ENCODE measurements at places on chromosomes 11 and 22.

DNA sequence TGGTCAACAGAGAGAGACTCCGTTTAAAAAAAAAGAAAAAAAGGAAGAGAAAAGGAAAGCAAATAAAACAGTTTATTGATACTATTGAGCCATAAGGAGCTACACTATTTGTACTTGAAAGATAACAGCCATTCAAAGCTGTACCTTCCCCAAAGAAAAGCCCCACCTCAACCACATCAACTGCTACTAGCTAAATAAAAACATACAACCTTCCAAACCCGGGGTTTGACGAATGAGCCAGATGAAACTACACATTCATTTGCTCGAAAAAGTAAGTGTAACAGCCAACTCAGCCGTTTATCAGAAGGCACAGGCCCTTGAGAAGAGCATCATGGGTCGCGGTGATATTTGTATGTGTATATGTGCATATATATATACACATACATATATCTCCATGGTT, 78.4 kb downstream of the SIK3 start:
- no peak for DNase-seq

- peak; percentile 2 for DNase-seq
Measured at GRCh38 chr11:110428956-110429730, 605 bp upstream of the FDX1 start.

GRCh38 chr11:109853156-109853776, 239.9 kb upstream of the ZC3H12C start:
- DNase-seq = peak; percentile 58

- no peak for DNase-seq
Measured at GRCh38 chr11:107179829-107180228, 161.6 kb upstream of the GUCY1A2 start.

DNA sequence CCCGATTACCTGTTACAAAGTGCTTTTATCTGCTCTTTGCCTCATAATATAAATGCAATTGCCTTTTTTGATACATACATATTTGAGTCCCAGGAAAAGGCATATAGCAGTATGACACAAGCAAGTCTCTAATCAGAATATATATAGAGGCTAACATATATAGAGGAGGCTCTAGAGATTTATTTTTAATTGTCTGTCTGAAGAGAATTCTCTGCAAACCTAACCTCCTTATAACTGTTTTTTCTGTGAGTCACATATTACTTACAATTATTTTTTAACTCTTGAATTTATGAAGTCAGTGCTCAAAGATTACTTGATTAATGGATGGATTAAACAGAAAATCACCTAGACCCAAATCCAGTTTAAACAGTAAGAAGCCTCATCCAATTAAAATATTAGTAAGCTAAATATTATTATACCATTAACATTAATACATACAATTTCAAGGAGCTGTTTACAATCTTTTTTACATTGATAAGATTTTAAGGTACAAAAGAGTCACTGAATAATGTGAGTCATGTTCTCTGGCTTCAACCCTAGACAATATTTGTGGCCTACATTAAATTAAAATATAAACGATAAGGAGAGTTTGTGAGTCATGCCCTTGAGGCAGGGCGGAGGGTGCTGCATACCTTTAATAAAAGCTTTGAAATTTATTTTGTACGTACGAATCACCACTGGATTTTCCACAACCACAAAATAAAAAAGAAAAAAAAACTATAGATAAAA, 19.2 kb upstream of the MMP13 start:
- no peak for DNase-seq

DNA sequence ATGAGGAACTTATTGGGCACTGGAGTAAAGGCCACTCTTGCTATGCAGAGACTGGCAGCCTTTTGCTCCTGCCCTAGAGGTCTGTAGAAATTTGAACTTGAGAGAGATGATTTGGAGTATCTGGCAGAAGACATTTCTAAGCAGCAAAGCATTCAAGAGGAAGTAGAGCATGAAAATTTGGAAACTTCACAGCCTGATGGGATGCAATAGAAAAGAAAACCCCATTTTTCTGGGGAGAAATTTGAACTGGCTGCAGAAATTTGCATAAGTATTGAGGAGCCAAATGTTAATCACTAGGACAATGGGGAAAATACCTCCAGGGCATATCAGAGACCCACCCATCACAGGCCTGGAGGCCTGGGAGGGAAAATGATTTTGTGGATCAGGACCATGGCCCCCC, 29.9 kb upstream of the CD44 start:
- DNase-seq = no peak

GRCh38 chr11:78038697-78039313, 15.7 kb upstream of the KCTD14 start:
- DNase-seq = no peak

DNA sequence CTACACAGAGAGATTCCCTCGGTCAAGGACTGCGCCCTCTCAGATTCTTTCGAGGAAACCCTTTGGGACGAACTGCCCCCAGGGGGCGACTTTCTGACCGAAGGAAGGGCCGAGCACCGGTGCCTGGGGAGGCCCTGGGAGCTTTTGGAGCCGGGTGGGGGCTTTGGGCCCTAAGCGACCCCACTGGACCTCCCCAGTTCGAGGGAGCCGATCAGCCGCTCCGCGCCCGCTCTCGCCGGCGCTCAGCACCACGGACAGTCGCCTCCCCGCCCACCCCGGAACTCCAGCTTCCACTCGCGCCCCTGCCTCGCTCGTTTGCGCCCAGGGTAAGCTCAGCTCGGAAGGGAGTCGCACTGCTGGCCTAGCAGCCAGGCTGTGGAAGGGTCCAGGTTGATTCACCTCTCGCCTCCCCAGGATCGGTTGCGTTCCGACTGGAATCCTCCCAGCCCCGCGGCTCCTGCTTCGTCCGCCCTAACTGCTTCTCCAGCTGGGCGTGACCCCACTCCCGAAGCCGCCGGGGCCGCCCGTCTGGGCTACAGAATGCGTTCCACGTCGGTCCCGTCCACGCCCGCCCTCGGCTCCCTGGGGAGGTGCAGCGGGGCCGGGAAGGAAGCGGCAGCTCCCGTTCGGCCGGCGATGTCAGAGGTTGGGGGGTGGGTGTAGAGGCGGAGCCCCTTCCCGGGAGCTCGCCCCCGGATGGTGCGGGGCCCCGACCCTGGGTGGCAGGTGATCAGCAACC, 428 bp downstream of the SCN3B start:
- peak; percentile 80 for DNase-seq

- DNase-seq = peak; percentile 20
Measured at GRCh38 chr11:101553891-101554292, 29.9 kb downstream of the TRPC6 start.

- no peak for DNase-seq
Measured at GRCh38 chr22:25750569-25751173, 8.7 kb downstream of the MYO18B start.

DNA sequence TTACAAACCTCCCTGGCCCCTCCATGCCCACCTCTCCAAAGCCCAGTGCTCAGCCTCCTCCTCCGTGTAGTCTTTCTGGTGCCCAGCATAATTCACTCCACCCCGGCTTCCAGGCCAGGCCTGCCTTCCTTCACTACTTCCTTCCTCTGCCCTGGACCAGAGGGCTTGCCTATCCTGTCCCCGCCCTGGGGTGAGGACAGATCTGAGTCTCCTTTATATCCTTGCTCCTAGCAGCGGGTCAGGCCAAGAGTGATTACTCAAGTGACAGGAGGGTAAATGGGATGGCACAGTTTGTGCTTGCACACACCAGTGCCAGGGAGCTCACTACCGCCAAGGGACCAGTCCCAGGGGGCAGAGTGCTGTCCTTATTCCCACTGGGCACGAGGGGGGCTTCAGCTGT, 48.0 kb downstream of the SCUBE1 start:
- DNase-seq = no peak

DNA sequence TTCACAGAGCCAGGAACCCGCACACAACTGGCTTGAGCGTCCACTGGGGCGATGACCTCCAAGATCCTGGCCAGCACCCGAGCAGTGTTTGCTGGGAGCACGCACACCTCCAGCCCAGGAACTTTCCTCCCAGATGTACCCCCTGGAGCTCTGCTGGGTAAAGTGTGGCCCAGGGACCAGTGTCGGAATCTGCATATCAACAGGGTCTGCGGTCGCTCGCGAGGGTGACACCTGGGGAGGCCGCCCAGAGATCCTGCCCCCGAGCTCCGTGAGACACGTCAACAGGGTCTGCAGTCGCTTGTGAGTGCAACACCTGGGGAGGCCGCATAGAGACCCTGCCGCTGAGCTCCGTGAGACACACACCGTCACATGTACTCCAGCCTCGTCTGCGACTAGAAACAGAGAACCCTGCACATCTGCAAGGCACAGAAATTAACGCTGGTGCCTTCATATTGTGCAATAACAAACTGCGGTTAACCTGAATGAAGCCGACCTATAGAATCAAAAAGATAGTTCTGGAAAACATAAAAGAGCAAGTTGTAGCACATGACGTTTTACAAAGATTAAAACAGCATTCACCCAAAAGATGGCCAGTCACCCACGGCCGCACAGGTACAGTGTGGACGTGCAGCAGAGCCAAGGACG, 172.4 kb downstream of the BRD1 start:
- DNase-seq = no peak

DNA sequence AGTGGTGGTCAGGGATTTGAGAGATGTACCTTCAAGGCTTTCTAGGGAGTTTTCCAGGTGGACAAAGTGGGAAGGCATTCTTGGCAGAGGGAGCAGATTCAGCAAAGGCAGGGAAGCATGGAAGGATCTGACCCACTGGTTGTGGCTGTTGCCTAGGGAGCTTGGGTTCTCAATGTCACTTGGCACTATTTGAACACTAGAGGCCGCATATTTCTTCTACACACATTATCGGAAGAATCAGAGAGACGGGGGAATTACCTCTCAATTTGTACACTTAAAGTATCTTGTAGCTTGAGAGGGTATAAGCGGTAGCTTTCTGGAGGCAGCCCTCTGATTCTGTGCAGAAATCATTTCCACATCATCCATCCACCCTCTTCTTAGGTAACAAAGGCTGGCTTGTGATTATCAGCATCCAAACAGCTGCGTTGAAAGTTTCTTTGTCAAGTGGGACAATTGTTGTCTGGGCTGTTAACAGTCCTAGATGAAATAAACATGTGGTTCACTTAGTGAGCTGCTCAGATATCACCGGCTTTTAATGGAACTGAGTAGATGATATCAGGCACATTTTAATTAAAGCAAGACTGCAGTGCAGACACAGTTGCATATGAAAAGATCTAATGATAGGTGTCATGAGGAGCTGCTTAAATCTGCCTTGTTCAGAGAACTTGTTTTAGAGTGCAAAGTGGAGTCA, 2.6 kb downstream of the NELL1 start:
- peak; percentile 32 for DNase-seq

DNA sequence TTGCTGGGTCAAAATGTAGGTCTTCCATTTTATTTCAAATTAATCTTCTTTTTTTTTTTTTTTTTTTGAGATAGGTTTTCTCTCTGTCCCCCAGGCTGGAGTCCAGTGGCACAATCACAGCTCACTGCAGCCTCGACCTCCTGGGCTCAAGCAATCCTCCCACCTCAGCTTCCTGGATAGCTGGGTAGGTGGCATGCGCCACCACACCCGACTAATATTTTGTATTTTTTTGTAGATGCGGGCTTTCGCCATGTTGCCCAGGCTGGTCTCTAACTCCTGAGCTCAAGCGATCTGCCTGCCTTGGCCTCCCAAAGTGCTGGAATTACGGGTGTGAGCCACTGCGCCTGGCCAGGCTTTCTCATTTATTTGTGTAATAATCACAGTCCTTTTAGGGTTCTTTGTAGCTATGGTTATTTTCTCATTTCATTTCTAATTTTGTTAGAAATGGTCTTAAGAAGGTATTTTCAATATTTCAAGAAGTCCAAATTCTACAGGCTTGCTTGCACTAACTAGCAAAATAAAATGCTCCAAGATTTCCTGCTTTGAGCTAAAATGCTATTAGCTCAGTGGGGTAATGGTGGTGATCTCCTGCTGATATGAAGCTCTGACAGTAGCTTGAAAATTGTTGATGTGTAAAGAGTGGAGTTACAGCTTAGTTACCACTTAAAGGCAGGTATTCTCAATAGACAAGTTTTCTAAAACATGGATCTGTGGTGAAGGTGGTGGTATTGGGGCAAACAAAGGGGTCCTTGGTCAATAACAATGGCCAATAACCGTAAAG, 50.0 kb downstream of the RBX1 start:
- no peak for DNase-seq

GRCh38 chr11:19903620-19904069, 191.0 kb downstream of the NAV2 start:
- peak; percentile 94 for DNase-seq

DNA sequence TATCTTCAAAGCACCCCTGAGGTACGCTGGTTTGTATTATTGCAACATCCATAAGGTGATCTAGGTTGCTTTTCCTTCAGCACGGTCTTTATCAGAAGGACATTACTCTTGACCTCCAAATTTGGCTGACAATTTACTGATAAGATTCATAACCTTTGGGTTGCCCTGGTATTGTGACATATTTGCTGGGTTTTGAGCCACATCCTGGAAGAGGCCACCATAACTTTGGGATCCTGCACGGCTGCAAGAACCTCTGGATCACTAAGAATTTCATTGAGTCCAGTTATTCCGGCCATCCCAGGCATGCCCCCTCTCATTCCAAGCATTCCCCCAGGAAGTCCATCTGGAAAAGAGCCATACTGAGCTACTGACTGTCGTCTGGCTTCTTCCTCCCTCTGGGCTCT, 6.5 kb upstream of the PLET1 start:
- DNase-seq = no peak

- DNase-seq = no peak
Measured at GRCh38 chr11:73862986-73863385, 13.7 kb downstream of the COA4 start.

DNA sequence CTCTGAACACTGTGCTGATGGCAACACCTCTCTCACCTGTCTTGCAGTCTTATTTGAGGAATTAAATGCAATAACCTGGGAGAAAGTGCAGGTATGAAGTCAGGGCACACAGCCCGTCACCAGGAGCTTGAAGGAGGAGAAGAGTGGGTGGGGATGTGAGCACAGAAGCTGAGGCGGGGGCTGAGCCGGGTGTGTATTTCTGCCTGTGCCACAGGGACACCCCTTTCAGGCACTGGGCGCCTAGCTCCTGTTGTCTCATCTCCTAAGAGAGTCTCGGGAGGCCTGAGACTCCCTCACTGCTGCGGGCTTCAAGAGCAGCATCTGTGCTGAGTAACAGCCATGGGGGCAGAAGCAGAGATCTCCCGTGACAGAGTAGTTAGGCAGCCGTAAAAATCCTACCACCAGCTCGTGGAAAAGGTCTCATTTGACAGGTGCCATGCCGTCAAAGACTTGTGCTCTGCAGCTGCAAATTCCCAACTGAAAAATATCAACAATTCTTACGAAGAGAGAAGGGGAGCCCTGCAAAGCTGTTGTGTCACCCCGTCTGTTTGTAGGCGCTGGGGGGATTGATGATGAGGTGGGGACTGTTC, 26.8 kb downstream of the PARVB start:
- no peak for DNase-seq

DNA sequence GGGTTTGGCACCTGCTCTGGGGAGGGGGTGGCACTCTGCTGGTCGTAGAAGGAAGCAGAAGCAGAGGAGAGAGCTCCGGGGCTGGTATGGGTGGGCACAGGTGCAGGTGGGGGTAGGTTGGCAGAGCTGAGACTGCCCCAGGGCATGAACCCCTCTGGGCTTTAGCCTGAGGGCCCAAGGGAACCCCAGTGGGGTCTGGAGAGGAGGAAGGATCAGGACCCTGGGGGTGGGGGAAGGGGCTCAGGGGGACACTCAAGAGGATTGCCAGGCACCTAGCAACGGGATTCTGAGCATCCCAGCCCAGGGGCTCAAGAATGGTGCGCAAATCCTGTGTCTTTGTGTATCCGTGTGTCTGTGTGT, 6.3 kb downstream of the ALDH3B2 start:
- no peak for DNase-seq
